ENCODE measurements at places on chromosomes 2 and 18.

DNA sequence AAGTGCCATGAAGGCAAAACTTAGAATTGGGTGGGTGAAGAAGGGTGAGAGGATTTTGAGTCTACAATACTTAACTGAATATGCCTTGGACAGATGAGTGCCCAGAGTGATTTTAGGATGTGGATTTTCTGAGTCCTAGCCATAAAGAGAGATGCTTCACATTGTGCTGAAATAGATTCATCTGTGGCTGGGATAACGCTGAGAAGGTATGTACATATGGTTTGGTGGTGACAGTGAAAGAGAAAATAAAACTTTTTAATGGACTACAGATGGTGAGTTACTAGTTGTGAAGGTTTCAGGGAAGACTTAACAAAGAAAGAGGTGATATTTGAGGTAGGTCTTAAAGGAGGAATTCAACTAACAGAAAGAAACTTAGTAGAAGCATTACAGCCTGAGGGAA is 265.8 kb downstream of the AKAIN1 start:
- no peak for DNase-seq

- no peak for DNase-seq
These were observed 34.0 kb upstream of the IL37 start for GRCh38 chr2:112876971-112877361.

DNA sequence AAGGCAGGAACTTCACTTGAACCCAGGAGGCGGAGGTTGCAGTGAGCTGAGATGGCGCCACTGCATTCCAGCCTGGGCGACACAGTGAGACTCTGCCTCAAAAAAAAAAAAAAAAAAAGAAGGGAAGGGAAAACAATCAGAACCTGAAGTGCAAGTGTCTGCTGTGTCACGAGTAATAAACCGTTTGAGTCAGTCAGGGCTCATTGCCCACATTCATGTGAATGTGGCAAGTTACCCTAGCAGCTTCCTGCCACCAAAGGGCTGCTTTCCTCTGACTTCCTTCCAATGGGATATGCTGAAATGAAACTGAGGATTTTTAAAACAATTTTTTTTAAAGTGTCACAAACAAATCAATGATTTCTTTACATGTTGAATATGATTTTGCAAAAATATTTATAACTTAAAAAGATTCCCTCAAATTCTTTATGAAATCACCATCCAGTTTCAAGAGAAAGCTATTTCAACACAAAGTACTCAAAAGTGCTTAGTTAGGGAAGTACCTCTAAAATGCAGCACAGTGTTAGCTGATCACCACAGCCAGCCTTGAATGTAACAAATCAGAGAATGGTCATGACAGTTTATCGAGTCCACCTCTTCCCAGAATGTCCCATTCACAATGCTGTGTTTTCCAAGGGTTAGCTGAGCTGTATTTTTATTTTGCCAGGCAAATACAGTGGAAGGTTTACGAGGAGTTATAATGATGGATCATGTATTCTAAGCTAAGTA is 36.4 kb downstream of the WDSUB1 start:
- no peak for DNase-seq

DNA sequence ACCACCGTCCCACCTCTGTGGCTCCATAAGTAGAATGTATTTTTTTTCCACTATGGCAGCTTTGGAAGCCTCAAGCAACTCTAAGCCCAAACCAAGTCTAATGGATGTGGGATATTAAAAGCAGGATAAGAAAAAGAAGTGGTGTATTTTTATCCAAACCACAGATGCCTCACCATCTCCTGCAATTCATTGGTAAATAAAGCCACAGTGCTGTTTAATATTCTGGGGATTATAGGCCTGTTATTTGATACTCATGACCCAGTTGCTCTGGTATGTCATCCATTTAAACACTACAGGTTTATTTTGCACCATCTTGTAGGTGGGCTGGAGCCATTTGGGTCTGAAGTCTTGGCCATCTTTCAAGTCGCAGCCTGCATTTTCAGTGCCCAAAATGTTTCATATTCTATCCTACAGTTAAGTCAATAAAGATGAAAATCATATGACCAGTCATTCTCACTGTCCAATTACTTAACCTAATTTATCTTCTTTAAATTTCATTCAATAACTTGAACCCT is 279.5 kb upstream of the EPHA4 start:
- no peak for DNase-seq

DNA sequence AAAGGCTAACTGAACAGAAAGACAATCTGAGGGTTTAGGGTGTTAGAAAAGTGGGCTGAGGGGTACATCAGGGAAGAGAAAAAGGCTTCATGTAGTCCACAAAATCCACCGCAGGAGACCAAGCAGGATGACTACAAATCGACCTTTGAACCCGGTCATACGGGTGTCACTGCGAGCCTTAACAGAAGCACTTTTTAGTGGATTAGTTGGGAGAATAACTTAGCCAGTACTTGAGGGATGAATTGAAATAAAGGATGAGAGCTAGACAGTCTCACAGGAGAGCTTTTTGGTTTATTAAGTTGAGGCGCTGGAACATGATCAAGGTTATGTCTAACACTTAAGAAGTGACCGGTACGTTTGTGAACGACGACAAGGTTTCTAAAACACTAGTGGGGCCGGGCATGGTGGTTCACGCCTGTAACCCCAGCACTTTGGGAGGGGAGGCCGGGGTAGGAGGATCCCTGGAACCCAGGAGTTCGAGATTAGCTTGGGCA is 217.7 kb downstream of the MCFD2 start:
- no peak for DNase-seq

DNA sequence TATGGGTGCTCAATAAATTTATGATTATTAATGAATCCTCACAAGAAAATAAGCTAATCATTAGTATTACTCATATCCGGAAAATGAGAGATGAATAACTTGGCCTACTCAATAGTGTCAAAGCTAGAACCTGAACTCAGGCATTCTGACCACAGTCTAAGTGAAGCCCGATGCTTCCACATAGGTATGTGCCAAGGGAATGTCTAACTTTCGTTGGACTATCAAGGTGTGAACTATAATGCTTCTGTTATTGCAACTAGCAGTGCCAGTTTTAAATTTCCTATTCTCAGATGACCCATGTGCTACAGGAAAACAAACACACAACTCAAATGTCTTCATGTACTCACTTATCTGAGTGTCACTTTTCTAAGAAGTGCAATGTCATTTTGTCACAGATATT is 1.8 kb downstream of the BARD1 start:
- DNase-seq: no peak
